NCI-H1092 (cell line): ENCODE measurements at places on chromosomes 5 and 9.

DNA sequence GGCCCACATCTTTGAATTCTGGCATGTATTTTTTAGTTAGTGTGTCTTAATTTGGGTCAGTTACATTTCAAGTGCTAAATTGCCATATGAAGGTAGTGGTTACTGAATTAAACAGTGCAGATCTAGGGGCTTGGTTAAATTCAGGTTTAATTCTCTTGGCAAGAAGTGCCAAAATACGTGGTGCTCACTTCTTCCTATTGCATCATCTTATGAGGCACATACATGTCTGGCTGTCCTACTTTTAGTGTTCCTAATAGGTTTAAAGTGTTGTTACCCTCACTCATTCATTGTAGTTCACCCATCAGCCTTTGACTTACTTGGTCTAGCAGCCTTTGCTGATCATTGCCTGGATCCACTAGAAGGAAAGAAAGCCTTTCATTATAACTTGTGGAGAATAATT, 59.5 kb downstream of the RPS6 start:
- no peak for DNase-seq

DNA sequence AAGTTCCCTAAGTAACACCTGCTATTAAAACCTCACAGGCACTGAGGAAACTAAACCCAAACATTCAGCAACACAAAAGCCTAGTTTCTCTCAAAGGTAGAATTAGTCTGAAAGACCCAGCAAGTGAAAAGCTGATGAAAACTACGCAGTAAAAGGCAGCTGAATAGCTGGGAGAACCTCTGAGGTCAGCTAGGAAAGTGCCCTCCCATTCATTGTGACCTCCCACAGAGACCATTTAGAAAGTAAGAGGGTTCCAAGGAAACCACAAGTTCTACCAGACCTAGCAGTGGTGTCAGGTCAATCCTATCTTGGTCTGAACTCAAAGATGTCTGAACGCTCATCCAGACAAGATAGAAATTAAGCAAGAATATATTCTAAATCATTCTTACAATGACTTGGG, 144.7 kb downstream of the SSBP2 start:
- DNase-seq, result no peak

DNA sequence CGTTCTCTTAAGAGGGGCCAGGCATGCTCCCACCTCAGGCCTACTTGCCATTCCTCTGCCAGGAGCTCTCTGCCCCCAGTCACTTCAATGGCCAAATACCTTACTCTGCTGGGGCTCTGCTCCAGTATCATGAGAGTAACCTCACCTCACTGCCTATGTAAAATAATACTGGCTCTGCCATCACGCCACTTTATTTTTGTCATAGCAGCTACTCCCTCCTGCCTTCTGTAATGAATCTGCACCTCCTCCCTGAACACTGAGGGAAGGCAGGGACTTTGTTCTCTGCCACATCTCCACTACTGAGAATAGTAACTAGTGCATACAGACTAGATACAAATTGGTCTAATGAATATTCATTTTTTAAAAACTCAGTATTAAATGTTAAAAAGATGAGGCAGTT, 33.8 kb downstream of the MACROH2A1 start:
- no peak for DNase-seq

DNA sequence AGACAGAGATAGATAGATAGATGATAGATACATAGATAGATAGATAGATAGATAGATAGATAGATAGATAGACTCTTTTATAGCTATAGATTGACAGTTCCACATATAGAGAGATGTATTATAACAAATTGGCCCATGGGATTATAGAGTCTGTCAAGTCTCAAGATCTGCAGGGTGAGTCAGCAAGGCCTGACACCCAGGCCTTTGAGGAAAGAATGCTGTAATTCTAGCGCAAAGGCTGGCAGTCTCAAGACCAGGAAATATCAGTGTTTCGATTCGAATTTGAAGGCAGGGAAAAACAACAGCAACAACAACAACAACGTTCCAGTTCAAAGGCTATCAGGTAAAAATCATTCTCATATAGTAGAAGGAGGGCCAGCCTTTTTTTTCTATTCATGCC, 339.2 kb upstream of the CDH9 start:
- no peak for DNase-seq

DNA sequence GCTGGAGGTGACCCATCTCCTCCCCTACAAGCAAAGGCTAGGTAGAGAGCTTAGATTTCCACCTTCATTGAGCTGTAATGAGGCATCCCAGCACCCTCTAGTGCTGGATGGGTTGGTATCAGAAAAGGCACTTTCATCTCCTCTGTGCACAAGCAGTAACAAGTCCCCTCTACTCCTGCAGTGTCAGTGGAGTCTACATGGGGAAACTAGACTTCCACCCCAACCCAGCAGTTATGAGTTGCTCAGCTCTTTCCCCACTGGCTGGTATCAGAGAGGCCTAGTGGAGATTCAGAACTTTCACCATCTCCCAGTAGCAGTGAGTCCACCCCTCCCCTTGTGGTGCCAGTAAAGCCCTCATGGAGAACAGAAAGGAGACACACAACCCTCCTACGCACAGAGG, 17.9 kb downstream of the FCN1 start:
- no peak for DNase-seq

GRCh38 chr5:66273121-66273520, 129.0 kb downstream of the SREK1 start:
- DNase-seq, result no peak

GRCh38 chr5:132657676-132658380, at the start of gene IL13:
Gene IL13 (plus strand): TSS chr5:132658173. CDS start chr5:132658187, 14 bp downstream.
- no peak for DNase-seq
